ENCODE measurements at places on chromosomes 12 and 14. TPM values are rescaled to one million over a fixed set of nuclear protein-coding genes. Genes with fewer than 3 reads are reported as not detected.

DNA sequence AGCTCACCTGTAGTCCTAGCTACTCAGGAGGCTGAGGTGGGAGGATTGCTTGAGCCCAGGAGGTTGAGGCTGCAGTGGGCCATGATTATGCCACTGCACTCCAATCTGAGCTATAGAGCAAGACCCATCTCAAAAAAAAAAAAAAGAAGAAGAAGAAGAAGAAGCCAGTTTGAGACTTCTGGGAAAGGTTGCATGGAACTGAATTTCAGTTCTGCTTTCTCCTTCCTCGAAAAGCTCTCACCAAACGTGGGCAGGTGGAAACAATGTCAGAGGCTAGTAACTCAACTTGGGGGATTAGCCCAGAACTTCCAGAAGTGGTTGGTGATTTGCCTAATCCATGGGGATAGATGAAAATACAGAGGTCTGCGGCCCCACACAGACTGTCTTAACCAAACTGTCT, 18.7 kb downstream of the FLVCR2 start:
- no peak for DNase-seq

DNA sequence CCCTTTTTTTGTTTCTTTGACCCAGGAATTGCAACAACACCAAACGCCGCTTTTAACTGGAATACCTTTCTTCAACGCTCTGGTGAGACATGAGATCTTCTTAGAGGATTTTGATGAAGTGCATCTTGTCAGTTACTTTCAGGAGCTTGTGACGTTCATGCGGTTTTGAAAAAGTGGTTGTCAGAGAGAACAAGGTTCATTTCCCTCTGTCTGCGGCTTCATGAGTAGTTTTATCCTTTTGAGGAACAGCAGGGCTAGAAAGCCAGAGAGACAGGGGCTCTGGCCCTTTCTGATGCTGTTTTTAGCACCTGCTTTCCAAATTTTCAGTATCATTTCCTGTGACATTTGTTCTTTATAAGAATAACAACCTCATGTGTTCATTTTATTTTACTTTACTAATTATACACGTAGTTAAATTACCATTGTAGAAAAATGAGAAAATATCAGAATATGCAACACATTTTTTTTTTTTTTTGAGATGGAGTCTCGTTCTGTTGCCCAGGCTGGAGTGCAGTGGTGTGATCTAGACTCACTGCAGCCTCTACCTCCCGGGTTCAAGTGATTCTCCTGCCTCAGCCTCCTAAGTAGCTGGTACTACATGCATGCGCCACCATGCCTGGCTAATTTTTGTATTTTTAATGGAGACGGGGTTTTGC, 61.8 kb downstream of the GLT1D1 start:
- no peak for DNase-seq

GRCh38 chr12:48980389-48980952, 2.3 kb downstream of the WNT1 start:
- DNase-seq: no peak

The FGF6 gene
- not detected for total RNA-seq

DNA sequence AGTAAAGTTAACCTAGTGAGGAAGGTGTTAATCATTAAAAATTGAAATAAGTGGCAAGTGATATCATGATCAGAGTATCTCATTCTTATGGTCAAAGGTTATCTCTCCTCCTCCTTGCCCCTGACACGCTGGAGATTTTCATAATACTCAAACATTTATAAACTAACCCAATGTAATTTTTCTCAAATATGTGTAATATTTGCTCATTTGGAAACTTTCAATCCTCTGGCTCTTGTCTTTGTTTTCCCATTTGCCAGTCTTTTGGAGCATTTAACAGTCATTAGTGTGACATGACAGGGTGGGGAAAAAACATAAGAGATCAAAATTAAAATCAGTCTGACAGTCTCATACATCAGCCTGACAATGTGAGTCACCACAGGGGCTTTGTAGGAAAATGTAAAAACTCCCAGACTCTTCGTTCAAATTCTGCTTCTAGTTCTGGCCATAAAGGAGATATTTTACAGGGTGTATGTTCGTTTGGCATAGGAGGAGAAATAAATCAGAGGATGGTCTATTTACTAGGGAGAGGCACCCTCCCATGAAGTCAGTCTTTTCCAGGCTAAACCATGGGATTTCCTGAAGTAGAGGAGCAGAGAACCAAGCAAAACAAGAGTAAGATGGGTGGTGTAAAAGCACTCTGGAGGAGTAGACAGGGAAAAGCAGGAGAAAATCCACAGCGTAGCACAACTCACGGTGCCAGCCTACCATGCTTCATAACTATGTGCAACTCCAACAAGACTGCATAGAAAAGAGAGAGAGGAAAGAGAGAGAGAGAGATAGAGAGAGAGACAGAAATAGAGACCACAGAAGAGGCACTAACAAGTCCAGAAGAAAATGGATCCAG, 369.2 kb upstream of the PDE3A start:
- DNase-seq: no peak

DNA sequence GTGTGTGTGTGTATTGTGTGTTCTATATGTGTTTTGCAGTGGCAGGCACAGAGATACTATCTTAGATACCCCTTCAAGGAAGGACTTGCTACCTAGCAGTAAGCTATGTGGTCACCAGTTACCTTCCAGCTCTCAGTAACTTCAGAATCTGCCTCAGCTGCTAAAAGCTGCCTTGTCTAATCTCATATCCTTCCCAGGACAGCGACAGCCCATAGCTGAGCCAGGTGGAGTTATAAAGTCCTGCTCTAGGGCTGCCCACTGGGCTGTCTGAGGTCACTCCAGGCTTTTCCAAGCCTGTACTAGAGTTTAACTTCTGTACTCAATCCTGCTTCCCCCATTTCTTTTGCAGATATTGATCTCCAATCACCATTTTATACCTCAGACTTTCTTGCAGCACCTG, 942.6 kb downstream of the GALC start:
- no peak for DNase-seq

- DNase-seq: no peak
Measured at GRCh38 chr12:27566159-27566558, 42.2 kb downstream of the PPFIBP1 start.

GRCh38 chr12:124480469-124481256, 86.7 kb downstream of the NCOR2 start:
- DNase-seq: peak; percentile 71

The CCDC197 gene
- not detected for total RNA-seq

DNA sequence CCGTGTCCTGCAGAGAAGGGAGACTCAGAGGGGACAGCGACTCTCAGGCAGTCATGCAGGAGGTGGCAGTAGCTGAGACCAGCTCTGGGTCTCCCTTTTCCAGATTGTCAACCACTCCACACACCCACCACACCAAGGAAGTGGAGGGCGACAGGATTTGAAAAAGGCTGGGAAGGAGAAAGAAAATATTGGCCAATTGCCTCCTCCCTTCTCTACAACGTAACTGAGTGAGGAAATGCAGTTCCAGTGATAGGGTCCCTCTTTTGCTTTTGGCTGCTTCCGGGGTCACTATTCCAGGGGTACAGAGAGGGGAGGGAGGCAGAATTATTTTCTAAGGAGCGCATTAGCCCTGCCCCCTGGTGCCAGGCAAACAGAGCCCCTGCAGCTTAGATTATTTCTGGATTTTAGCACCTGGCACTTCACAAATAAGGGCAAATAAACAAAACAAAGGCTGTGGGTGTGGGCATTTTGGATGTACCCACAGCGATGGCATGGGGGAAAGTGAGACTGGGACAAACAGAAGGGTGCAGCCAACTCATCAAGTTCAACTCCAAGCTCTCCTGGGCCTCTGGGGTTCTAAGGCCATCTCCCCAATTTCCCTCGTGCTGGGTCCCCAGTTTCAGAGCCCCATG, 20.4 kb downstream of the ASB2 start:
- no peak for DNase-seq

DNA sequence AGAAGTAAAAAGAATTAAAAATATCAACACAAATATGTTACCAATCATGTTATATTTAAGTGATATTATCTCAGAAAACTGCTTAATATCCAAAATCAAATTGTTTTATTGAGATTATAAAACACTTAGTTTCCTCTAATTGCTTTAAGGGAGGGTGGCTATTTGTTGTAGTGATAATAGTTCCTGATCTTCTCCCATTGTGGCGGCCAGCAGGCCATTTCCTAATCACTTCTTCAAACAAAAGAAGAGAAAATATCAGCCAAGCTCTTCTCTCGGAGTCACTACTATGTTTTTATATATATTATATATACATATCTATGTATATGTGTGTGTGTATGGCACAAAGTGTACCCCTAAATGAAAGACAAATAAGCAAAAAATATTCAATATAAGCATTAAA, 31.5 kb downstream of the ERO1A start:
- no peak for DNase-seq

The ADAMTS20 gene
- total RNA-seq: not detected

The PPP4R4 gene
- 1.7 TPM for total RNA-seq

DNA sequence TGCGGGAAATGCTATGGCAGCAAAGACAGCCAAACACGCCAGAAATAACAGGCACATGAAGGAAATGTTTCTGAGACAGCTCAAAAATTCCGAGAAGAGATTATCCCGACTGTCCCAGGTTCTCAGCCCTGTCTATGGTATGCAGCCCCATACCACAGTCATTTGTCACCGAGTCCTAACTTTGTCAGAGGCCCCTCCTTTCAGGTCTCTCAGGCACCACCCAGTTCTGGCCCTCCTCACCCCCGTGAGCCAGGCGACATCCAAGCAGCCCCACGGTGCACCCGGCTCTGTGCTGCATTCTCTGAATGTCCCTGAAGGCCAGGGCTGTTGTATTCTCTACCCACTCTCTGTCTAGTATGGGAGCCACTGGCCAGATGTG, 24.0 kb downstream of the SSH1 start:
- DNase-seq: no peak

GRCh38 chr14:74658535-74659131, 46.6 kb upstream of the LTBP2 start:
- DNase-seq: no peak

DNA sequence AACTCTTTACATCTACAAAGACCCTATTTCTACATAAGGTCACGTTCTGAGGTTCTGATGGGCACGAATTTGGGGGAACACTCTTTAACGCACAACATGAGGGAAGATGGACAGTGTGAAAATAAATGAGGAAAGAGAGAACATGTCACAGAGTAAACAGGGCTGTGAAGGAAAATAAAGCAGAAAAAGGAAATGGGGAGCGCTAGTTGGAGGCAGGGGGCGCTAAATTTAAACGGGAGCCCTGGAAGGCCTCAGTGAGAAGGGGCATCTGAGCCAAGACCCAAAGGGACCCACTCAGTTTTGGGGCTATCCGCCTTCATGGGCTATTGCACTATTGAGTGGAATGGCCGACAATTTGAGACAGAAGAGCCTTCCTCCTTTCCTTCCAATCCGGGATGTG, 50.5 kb downstream of the PLXNC1 start:
- DNase-seq: no peak

DNA sequence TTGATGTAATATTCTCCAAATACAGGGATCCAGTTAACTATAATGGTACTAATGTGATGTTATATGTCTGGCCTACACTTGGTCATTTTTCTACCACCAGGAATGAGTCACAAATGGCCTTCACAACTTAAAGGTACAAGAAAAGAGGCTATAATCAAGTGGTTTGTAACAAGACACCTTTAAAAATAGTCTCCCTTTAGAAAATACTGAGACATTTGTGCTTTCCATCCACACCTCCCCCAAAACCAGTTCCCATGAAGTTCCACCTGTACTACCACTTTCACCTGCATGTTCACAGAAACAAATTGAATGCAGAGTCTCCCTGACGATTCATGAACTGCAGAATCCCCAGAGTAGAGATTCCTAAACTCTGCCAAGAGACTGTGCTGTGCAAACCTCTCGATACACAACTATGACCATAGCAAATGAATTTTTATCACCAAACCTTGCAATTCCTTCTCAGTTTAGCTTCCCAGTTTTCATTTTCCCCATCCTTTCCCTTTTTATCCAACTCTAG, 6.0 kb downstream of the BTG1 start:
- no peak for DNase-seq

- DNase-seq: no peak
Measured at GRCh38 chr14:50775357-50775756, 55.6 kb downstream of the NIN start.

The OSBPL8 gene
- 98.6 TPM for total RNA-seq
